ENCODE measurements at places on chromosomes 5 and 9.

DNA sequence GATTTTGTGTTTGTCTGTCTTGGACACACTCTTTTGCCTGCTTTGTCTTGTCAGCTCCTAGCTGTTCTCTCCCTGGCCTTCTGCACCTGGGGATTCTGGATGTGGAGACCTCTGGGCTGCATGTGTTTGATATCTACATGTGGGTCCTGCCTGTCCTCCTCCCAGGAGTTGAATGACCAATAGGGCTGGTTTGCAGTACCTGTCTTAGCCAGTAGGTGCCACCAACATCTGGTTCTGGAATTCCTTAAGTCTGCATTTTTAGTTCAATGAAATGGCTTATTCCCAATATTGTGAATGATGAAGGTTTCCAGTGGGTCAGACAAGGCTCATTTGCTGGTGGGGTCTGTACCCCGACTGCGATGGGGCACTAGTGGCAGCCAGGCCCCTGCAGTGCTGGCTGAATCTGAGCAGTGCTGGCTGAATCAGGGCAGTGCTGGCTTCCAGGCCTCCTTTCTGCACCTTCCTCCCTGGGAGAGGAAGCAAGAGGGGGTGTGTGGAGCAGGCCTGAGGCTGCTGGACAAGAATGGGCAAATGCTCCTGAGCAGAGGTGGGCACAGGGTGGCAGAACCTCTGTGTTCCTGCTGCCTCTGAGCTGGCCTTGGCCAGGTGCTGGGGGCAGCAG is 73.3 kb downstream of the RXRA start:
- DNase-seq: peak; percentile 35

DNA sequence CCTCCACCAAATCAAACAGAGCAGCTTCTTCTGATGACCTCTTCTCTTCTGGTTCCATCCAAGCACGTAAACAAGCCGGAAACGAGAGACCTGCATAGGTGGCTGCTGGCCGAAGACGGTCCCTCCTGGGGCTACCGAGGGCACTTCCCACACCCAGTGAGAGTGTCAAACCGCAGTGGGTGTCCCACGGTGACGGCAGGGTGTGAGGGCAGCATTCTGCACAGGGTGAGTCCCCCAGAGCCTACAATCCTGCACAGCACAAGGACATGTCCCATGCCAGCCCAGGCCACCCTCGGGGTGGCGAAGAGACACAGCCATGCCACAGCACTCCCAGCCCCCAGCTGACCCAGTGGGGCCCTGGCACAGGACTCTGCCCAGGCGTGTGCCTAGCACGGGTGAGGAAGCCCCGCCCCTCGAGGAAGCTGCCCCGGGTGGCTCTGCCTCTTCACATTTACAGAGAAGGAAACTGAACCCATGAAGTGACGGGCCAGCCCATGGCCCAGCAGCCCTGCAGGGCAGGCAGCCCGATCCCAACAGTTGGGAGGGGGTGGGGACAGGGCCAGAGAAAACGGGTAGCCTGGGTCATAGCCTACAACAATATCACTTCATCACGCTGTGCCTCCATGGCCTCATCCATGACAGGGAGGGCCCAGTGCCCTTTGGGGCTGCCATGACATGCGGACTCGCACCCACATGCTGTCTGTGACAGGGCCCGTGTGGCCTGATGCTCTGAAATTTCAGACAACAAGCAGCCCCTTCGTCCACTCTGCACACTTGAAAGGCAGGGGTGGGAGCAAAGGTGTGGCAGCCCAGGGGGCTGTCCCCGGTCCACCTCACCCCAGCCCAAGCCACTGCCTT is 43.2 kb downstream of the SEMA4D start:
- DNase-seq: no peak

GRCh38 chr9:25284365-25284764 is 393.9 kb downstream of the TUSC1 start:
- DNase-seq: no peak

DNA sequence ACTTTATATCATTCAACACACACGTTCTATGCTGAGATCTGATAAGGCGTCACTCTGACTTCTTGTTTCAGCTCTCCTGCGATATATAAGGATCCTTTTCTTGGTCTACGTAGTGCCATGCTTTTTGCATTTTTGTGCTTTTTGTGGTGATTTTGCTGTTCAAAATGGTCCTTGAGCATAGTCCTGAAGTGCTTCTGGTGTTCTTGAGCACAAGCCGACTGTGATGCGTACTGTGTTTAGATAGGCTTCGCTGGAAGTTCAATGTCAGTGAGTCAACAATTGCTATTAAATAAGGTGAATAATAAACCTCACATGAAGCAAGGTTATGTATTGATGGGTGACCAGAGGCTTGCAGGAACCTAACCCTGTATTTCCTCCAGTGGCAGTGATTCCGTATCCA is 46.8 kb downstream of the ACO1 start:
- no peak for DNase-seq

- DNase-seq: no peak
These were observed at the start of gene IFNA14 for GRCh38 chr9:21239911-21240310. TSS of gene IFNA14 (minus strand) at chr9:21240005. CDS start at chr9:21239935, 70 bp downstream.

- DNase-seq: no peak
These were observed 8.9 kb downstream of the ZNF366 start for GRCh38 chr5:72498284-72498683.

DNA sequence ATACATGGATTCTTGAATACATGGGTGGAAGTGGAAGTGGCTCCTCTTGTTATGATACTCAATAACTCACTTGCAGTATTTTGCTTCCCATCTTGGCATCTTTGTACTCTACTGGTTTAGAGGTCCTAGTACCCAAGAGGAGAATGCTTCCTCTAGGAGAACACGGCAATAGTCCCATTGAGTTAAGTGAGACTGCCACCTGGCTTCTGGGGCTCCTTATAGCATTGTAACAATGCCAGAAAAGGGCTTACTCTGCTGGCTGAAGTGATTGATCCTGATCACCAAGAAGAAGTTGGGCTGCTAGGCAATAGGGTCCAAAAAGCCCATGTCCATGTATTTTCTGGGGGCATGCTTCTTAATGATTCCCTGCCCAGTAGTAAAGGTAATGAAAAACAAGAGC is 627.6 kb upstream of the SGCD start:
- DNase-seq: no peak

GRCh38 chr9:4430432-4431261 is 59.6 kb upstream of the SLC1A1 start:
- DNase-seq: no peak

Measured in Caco-2 (cell line).